M059J (cell line): ENCODE measurements at places on chromosomes 16 and 17. TPM values are rescaled to one million over a fixed set of nuclear protein-coding genes. Genes with fewer than 3 reads are reported as not detected.

Gene SULT1A1
- total RNA-seq, result 0.91 and 1.2 TPM in 2 replicates

Gene HS3ST6
- total RNA-seq, result not detected in 2 replicates

Gene NECAB2
- total RNA-seq, result not detected in 2 replicates

Gene PRSS22
- not detected in 2 replicates for total RNA-seq

Gene C1QTNF8
- not detected in 2 replicates for total RNA-seq

Gene LRRC75A
- 1.1 and 1.6 TPM in 2 replicates for total RNA-seq

Gene TNFRSF12A
- total RNA-seq, result 662 and 743 TPM in 2 replicates

Gene KRTAP4-7
- total RNA-seq, result not detected in 2 replicates

Gene DNASE1L2
- total RNA-seq, result 0.64 TPM in 1 of 2 replicates, not detected in the other

Gene UNC45B
- total RNA-seq, result 0.05 TPM in 1 of 2 replicates, not detected in the other

Gene MOSMO
- total RNA-seq, result 15.6 and 16.2 TPM in 2 replicates

- DNase-seq, result no peak
Observed at GRCh38 chr17:6205525-6205924, 135.3 kb downstream of the WSCD1 start.

- no peak for DNase-seq
Observed at GRCh38 chr16:74591876-74592650, 14.9 kb downstream of the GLG1 start.

- no peak for DNase-seq
Observed at GRCh38 chr16:25165284-25165683, 51.5 kb upstream of the AQP8 start.

DNA sequence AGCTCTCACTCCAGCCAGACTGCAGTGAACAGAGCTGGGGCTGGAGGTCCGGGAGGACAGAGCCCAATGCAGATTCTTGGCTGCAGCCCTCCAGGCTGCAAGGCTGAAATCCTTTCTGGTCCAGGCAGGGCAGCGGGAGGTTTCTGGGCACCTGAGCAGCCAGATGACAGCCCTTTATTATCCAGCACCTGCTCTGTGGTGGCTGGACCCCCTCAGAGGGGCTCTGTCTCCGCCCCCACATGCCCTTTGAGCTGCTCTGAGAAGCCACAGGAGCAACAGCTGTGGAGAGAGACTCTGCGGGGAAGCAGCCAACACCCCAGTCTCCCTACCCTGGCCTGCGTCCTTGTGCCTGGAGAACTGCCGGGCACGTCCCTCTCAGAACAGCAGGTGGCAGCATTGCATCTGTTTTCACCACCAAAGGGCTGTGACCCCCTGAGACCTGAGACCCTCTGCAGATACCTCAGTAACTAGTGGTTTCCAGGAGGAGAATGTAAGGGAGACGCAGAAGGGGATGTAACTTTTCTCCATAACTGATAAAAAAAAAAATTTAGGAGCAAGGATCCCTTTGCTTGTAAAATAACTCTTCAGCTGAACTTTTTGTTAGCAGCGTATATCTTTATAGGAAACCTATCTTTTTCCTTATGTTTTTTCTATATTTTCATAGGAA lies 3.7 kb upstream of the CNP start:
- peak; percentile 47 for DNase-seq

DNA sequence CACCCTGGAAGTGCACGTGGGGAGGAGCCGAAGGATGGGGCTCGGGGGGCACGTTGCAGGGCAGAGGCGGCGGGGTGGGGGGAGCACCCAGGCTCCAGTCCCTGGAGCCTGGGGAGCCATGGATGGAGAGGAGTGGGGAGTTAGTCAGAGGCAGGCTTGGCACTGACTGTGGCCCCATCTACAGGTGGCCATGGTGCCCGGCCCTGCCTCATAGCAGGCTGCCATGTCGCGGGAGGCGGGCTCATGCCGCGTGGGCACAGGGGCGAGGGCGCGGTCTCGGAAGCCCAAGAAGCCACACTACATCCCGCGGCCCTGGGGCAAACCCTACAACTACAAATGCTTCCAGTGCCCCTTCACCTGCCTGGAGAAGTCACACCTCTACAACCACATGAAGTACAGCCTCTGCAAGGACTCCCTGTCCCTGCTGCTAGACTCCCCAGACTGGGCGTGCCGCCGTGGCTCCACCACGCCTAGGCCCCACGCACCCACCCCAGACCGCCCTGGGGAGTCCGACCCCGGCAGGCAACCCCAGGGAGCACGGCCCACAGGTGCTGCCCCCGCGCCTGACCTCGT lies 3.0 kb downstream of the PRR35 start:
- no peak for DNase-seq

- DNase-seq, result no peak
Observed at GRCh38 chr17:48326310-48326709, 103.7 kb downstream of the SKAP1 start.

- no peak for DNase-seq
Observed at GRCh38 chr16:57044931-57045693, 47.3 kb upstream of the CPNE2 start.

DNA sequence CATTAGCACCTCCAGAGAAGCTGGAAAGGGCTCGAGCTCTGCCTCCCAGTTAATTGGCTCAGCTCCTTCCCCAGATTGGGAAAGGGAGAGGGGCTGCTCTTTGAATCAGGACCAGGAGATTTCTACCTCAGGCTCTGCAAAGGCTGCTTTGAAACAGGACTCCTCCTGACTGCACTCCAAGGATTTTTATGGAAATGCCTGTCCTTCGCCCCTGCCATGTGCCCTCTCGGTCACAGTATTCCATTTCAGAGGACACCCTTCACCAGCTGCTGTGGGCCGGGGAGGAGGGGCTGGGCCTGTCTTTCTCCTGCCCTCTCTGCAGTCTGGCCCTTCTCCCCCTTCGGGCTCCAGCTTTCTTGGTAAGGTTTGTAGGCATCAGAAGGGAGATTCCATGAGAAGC lies 13.6 kb downstream of the MRM1 start:
- no peak for DNase-seq

DNA sequence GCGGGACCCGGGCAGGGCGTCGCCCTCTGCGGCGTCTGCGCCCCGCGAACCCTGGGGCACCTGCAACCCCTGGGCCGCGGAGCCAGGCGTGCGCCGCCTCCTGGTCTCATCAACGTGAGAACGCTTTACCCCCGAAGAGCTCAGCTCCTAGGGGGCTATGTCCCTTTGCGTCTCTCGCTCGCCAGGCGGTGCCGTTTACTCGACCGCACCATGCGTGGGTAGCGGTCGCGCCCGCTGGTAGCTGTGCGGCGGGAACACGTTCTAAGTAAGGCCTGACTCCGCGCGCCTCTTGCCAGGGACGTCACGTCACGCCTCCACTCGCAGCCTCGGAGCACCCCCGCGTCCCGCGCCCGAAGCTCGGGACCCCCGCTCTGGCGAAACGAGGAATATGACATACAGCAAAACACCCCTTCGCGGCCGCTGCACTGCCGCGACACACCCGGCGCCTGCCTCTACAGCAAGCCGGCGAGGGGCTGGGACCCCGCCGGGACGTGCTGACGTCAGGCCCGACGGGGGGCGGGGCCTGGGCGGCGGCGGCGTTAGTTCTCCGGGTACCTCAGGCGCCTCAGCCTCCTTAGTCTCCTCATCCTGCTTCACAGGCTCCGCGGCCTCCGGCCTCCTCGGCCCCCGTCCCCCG lies at the start of gene RAB11FIP3:
TSS of gene RAB11FIP3 (plus strand) at position 568 of the 637 bp plus-strand sequence. CDS start 358 bp downstream, outside the sequence.
- DNase-seq, result peak; percentile 74

GRCh38 chr16:86347916-86348555 lies 162.3 kb upstream of the FOXF1 start:
- DNase-seq, result peak; percentile 66

- no peak for DNase-seq
Observed at GRCh38 chr16:30813821-30814189, 26.8 kb upstream of the ZNF629 start.

- DNase-seq, result peak; percentile 27
Observed at GRCh38 chr17:7992924-7993323, 9.5 kb upstream of the GUCY2D start.

GRCh38 chr16:11263737-11264136 lies 5.4 kb downstream of the TNP2 start:
- no peak for DNase-seq

- no peak for DNase-seq
Observed at GRCh38 chr16:79452671-79453070, 147.9 kb downstream of the MAF start.

DNA sequence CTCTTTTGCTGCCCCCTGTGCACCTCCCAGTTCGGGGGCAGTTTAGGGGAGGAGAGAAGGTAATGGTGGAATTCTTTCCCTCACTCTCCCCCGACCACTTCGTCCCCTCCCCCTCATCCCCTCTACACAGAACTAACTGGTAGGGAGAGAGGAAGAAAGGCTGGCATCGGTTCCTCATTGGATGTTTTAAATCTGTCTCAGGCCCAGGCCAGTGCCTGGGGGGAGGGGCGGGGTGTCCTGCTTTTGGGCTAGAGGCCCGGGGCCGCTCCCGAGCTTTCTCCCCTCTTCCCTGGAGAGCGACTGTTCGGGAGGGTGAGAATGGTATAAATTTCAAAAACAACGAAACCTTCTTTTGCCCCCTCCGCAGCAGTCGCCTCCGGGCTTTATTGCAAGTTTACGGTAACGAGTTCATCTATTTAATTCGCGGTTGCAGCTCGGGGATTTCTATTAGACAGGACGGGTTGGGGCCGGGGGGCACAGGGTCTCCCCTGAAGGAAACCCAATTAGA lies at the start of gene PRAC2:
TSS of gene PRAC2 (plus strand) at position 271 of the 508 bp plus-strand sequence. CDS start 1,226 bp downstream, outside the sequence.
- no peak for DNase-seq

GRCh38 chr17:43316522-43317142 lies 82.2 kb upstream of the ARL4D start:
- DNase-seq, result no peak

DNA sequence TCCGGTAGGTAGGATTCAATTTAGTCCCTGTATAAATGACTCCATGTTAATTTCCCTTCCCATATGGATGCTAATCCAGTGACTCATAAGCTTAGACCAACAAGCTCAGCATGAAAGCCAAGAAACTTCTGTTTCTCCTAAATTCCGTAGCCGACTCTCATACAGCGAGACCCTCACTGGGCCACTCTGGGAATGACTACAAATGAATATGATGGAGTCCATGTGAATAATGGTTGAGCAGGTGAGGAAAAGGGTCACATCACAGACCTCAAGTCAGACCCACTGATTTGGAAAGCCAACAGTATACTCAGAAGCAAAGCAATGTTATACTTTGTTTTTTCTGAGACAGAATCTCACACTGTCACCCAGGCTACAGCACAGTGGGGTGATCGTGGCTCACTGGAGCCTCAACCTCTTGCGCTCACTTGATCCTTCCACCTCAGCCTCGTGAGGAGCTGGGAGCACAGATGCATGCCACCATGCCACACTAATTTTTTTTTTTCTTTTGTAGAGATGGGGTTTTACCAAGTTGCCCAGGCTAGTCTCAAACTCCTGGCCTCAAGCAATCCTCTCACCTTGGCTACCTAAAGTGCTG lies 14.6 kb downstream of the RSL1D1 start:
- DNase-seq, result peak; percentile 93

GRCh38 chr17:45224671-45225050 lies 3.0 kb downstream of the FMNL1 start:
- no peak for DNase-seq

- DNase-seq, result peak; percentile 98
Observed at GRCh38 chr17:72338847-72339790, 218.3 kb downstream of the SOX9 start.

DNA sequence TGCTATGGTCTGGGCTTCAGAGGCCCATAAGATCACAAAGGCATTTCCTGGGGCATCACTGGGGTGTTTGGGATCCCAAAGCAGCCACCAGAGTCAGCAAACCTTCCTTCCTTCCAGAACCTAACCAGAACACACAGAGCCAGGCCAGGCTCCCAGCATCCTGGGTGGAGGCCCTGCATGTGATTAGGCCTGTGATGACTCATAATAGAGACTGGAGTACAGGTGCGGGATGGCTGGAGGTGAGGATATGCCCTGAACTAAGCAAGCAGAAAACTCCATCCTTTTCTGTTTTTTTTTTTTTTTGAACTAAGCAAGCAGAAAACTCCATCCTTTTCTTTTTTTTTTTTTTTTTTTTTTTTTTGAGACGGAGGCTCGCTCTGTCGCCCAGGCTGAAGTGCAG lies 17.7 kb upstream of the GFOD2 start:
- peak; percentile 9 for DNase-seq

DNA sequence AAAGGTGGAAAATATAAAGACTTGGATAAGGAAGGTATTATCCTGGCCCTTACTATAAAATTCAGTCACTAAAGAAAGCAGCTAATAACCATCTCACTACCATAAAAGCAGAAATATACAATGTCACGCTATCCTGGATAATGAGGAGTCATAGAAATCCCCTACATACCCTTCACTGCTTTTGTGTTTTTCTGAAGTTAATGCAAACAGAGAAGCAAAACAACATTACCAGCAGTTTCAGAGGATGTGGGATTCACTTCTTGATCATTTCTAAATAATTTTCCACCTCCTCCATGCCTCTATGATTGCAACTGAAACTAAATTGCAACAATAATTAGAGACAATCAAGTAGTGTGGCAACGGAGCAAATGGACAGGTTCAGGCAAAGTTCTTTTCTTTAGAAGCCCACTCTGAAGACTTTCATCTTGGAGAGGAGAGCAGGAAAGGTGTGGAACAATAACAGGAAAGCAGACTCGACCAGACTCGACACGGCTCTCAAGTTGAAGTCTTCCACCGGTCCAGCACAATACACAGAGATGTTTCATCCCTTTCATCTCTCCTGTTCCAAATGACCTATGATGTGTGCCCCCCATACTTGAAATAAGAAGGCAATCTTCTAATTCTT lies 10.2 kb downstream of the CYTH1 start:
- no peak for DNase-seq

GRCh38 chr16:66774981-66775380 lies 23.6 kb upstream of the DYNC1LI2 start:
- DNase-seq, result no peak

DNA sequence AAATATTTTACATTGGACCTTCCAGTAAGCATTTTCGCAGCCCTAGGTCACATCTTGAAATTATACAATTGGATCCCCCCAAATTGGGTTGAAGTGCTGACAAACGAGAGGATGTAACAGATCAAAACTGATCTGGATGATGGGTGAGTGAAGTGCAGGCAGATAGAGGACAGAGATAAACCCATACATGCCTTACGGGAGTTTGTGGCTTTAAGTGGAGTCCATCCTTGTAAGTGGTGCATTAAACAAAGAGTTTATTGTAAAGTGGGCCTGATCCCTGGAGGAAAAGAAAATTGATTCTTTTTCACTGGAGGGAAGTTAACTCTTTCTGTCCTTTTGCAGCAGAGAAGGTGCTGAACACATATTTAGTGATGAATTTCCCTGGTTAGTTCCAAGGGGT lies 39.0 kb upstream of the KCNJ2 start:
- DNase-seq, result no peak

- DNase-seq, result no peak
Observed at GRCh38 chr17:76193591-76193990, 46.7 kb downstream of the RNF157 start.

GRCh38 chr16:85151603-85152413 lies 39.5 kb upstream of the CIBAR2 start:
- peak; percentile 97 for DNase-seq

GRCh38 chr16:27222249-27223225 lies 19.2 kb downstream of the KDM8 start:
- DNase-seq, result peak; percentile 68

DNA sequence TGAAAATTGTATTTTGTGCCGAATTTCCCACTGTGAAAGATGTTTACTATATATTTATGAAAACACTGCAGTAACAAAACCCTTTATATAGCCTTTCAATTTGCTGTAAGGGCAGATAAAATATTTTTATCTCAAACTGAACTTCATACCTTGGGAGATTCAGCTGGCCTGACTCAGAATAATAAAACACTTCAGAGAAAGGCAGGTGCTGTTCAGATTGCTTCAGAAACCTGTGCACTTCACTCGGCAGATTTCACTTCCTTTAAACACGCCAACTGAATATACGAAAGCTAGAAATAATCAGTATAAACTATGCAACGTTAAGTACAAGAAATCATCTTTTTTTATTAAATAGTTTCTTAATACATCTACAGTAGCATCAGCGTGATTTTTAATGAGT lies 839.1 kb upstream of the RBFOX1 start:
- DNase-seq, result no peak
